ENCODE measurements at places on chromosomes 3 and 15. TPM values are rescaled to one million over a fixed set of nuclear protein-coding genes. Genes with fewer than 3 reads are reported as not detected.

The KNG1 gene
- not detected for total RNA-seq

GRCh38 chr3:16508591-16508995 is 4.9 kb downstream of the RFTN1 start:
- no peak for ATAC-seq

DNA sequence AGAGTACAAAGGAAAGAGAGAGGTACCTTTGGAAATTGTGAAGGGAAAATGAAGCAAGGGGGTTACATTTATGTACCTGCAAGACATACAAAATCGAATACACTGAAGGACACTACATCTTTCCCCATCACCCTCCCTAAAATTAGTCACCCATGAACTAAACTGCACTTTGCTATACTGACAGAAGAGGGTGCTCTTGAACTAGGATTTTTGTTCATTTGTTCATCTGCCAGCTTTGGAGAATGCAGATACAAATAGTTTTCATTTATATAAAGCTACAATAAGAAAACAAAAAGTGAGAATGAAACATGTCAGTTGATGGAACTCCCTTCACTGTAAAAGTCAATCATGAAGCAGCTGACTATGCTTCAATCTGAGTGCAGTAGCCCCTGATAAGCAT is 55.7 kb downstream of the PCCB start:
- ATAC-seq: no peak

GRCh38 chr3:58287354-58287753 is 18.7 kb upstream of the RPP14 start:
- ATAC-seq: no peak

The RAB6B gene
- total RNA-seq: 3.3 TPM

DNA sequence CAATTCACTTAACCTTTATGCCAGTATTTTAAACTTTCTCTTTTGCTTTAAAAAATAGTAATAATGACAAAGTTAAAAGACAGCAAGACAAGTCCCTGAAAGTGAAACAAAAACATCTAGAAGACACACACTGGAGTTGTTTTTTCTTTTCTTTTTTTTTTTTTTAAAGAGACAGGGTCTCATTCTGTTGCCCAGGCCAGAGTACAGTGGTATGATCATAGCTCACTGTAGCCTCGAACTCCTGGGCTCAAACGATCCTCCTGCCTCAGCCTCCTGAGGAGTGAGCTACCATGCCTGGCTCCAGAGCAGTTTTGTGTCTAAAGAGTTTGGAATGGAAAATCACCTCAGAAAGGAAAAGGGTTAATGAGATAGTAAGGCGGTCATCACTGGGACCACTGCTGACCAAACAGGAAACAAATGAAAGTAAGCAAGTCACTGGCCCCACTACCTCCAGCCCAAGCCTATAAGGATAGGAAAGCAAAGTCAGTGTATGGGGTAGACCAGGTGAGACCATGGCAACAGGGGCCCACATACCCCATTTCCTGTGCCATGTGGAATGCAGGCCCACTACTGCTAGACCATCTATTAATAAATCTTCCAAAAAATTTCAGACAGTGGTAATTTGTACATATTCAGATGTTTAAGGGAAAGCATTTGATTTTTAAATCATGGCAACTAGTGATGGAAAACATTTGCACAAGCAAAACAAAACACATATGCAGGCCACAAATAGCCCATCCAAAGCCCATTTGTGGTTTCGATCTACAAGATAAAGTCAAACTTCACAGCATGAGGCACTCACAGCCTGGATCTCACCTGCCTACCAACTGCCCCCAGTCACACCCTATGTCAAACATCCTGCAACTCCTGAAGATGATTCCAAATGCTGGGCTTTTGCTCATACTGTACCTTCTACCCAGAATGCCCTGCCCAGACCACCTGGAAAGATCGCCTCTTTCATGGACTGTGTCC is 62.6 kb downstream of the OSBPL10 start:
- ATAC-seq: peak; percentile 13

The GJD2 gene
- total RNA-seq: not detected

The COPS2 gene
- 53.2 TPM for total RNA-seq

- peak; percentile 87 for ATAC-seq
These were observed 7.0 kb downstream of the CMTM6 start for GRCh38 chr3:32495609-32496008.

The SCAANT1 gene
- not detected for total RNA-seq

GRCh38 chr15:99154271-99154670 is 49.4 kb downstream of the SYNM start:
- ATAC-seq: no peak

The MYZAP gene
- total RNA-seq: 19.8 TPM

DNA sequence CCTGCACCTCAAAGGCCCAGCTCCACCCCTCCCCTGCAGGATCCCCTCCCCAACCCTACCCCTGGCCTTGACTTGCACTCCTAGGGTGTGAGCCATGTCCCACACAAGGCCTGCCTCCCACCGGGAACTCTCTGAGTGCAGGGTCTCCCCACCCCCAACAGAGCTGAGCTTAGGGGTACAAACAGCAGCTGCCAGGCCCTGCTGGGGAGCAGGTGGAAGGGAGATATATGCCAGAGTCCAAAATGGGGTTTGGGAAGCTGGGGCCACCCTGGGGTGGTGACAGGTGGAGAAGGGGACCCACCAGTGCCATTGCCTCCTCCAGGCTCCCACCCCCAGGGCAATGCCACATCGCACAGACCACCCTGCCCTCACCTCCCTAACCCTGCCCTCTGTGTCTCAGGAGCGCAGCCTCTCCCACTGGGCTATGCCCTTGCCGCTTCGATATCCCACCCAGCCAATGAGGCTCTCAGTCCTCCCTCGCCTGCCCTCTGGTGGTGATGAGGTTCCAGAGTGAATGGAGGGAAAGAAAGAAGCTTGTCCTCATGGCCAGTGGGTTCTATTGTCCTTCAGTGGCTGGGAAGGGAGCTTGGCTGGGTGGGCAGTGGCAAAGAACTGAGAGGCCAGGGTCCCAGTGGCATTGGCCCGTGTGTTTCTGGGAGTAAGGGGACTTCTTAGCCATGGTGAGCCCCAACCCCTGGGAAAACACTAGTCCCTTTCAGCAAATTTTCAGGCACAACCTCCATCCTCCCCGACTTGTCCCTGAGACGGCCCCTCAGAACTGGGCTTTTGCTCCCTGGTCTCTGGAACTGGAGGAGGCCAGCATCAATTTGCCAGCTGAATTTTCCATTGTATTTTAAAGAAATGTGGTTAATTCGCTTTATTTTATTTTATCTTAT is 46.8 kb downstream of the CYP11A1 start:
- no peak for ATAC-seq

- ATAC-seq: no peak
These were observed 88.9 kb downstream of the DTWD1 start for GRCh38 chr15:49709646-49710214.

DNA sequence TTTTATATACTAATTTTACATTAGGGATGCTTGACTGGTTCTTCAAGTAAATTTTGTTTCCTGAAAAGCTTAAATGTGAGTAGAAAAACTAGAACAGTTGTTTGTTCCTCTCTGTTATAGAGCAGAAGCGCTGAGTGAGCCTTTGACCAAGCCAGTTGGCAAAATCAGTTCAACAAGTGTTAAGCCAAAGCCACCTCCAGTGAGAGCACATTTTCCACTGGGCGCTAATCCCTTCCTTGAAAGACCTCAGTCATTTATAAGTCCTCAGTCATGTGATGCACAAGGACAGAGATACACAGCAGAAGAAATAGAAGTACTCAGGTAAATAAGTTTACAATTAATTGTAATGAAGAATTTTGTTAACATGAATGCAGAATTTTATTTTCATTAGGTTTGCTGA is 14.6 kb downstream of the CAPN7 start:
- ATAC-seq: no peak

DNA sequence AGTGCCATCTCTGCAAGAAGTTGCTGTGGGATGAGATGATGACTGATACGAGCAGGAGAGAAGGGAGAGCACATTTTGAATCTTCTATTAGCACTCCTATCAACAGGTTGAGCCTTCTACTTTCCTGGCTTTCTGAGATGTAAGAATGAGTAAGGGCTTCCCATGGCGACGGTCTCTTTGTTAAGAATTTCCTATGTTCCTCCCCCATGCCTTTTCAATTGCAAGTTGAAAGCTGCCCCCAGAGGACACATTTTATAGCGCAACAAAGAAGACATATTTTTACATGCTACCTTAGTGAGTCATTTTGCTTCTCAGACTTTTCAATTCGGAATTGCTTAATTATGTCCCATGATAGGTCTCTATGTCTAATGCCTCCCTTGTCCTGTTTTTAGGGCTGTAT is 71.3 kb upstream of the LRTM1 start:
- ATAC-seq: peak; percentile 65

The GNAT1 gene
- total RNA-seq: 0.08 TPM

- ATAC-seq: no peak
These were observed 42.8 kb downstream of the GRIP2 start for GRCh38 chr3:14497321-14497720.

DNA sequence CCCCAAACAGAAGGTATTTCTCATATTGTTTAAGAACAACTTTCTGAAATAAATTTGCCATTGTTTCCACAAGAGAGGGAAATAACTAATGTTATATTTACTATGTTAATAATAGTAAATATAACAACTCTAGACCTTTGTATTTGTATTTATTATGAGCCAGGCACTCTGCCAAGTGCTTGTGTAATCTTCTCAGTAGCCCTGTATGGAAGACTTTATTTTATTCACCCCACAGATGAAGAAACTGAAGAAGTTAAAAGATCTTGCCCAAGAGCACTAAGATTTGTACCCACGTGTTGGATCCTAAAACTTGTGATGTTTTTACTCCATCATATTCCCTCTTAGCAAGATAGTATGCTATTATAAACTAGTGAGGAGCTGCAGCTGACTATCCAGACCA is 12.0 kb upstream of the GNB4 start:
- ATAC-seq: no peak

- no peak for ATAC-seq
These were observed 158.5 kb downstream of the FBLN2 start for GRCh38 chr3:13707456-13707855.

- no peak for ATAC-seq
These were observed 38.8 kb upstream of the PLXND1 start for GRCh38 chr3:129645286-129645685.

- ATAC-seq: no peak
These were observed 545.5 kb downstream of the NTRK3 start for GRCh38 chr15:87711026-87711425.

DNA sequence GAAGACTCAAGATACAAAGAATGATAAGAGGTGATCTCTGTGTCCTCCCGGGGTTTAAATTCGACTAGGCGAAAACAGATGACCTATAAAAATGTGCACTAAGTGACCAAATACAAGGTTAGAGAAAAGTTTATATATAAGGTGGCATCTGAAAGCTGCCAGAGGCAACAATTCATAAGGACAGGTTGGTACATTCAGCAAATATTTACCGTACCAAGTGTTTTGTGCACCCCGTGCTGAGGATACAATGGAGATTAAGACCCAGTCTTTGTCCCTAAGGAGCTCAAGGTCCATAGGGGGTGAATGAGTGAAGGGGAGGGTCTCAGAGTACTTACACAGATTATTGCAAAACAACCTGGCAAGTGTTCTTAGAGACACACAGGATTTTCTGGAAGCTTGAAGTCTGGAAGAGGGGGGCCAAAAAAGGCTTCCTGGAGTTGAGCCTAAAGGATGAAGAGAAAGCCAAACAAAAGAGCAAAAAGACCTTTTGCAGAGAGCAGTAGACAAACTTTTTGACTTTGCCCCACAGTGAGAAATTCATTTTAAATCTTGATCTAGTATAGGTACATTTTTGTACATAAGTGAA is 71.4 kb upstream of the LRIG1 start:
- ATAC-seq: no peak

- no peak for ATAC-seq
These were observed 213.2 kb upstream of the ARRDC4 start for GRCh38 chr15:97747342-97747741.

- ATAC-seq: no peak
These were observed 5.8 kb downstream of the LIPC start for GRCh38 chr15:58437531-58438105.

The PATL2 gene
- total RNA-seq: 1.2 TPM

DNA sequence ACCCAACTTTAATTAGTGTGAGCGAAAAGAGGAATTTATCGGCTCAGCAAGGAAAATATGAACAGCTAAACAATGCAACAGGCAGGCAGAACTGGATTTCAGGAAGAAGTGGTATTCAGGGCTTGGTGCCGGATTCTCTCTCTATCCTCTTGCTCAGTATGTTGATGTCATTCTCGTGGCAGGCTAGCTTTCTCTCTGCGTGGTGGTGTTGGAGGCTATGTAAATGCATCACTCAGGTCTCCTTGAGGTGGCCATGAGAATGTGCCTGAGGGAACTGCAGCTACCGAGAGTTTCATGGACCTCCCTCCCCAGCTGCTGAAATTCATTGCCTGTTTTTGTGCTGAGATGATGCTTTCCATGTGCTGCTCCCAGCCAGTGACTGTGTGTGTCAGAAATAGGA is 18.3 kb upstream of the SYN2 start:
- ATAC-seq: no peak

DNA sequence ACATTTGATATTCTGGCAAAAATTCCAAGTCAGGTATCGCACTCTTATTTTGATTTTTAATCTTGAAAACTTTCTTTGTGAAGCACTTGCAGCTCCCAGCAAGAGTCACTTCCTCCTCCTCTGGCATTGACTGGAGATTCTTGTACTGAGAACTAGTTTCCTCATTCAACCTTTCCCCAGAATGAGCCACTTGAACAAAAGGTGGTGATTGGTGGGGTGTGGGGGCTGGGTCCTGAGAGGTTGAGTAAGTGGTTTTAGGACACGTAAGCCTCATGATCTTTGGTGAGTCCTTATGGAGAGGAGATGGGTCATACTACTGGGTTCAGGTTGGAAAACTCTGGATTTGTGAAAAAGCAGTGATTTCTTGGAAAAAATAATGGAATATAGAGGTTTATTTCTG is 32.3 kb upstream of the ONECUT1 start:
- ATAC-seq: no peak

DNA sequence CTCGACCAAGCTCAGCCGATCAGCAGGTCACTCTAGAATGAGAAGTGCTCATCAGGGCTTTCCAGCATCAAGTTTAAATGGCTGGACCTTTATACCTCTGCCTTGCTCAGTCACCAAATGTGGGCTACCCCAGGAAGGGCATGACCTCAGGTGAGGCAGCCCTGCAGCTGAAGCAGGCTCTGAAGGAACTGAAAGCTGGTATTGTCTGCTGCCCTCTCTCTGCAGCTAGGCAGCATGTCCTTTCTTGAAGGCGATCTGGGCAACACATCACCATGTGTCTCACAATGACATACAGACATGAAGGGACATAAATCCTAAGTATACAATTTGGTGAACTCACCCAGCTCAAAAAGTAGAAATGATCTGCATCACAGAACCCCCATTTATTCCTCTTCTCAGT is 38.7 kb upstream of the ARID3B start:
- ATAC-seq: no peak

DNA sequence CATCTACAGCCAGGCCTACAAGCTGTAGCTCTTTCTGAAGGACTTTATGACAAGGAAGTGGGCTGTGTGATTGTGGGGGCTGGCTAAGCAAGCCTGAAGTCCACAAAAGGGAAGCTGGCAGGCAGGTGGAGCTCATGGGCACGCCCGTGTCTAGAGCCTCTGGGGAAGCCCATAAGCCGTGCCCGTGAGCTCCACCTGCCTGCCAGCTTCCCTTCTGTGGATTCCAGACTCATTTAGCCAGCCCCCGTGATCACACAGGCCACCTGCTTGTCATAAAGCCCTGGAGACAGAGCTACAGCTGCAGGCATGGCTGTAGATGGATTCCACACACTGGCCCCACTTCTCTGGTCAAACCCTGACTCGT is 15.2 kb downstream of the EFCC1 start:
- ATAC-seq: peak; percentile 68

- ATAC-seq: no peak
These were observed 185.5 kb upstream of the ANKRD28 start for GRCh38 chr3:15983232-15983631.

- no peak for ATAC-seq
These were observed 79.9 kb downstream of the TLE3 start for GRCh38 chr15:70017801-70018200.

Data from esophagus mucosa (tissue), 1 donor.